ACHN (cell line): ENCODE measurements at places on chromosomes 5 and 9.

DNA sequence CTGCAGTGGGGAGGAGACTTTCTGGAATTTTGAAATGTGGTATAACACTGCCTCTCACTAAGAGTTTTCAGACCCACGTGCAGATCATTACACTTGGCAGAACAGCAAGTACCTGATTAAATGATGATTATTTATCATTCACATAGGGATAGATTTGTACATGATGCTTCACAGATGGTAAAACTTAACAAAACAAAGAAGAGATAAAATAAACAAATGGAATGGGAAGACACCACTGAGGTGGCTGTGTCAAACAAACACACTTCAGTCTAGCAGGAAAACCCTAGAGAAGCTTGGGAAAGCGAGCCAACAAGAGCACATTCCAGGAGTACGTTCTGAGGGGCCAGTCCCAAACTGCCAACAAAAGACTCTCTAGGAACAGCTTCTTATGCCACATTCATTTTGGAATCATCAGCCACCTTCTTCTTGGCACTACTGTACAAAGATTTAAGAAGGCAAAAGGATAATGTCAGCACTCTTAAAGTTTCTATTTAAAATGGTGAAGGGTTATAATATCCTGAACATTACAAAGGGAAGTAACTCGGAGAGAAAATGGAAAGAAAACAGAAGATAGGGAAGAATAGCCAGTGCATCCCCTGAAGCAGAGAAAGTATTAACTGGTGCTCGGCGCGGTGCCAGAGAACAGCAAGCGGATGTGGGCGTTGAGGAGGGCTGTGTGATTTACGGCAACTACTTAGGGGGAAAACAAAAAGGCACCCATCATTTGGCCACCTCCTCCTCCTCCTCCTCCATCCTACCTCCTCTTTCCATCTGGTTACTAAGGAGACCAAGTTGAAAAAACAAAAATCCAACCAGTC lies 1.6 kb downstream of the MED27 start:
- no peak for DNase-seq

DNA sequence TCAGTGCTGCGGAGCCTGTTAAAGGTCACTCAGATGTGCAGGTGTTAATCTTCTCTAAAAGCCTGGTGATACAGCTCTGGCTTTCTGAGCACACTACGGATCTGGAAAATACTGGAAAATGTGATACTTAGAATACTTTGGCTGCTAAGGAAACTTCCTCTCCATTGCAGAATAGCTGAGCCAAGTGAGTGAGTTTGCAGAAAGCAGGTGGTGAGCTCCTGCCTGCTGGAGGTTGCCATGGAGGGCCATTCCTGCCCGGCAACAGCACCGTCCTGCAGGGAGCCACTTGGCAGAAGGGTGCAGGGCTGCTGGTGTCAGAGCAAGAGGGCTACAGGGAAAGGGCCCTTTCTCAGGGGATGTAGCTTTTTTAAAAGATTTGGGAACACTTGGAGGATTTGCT lies 40.7 kb downstream of the SECISBP2 start:
- no peak for DNase-seq

DNA sequence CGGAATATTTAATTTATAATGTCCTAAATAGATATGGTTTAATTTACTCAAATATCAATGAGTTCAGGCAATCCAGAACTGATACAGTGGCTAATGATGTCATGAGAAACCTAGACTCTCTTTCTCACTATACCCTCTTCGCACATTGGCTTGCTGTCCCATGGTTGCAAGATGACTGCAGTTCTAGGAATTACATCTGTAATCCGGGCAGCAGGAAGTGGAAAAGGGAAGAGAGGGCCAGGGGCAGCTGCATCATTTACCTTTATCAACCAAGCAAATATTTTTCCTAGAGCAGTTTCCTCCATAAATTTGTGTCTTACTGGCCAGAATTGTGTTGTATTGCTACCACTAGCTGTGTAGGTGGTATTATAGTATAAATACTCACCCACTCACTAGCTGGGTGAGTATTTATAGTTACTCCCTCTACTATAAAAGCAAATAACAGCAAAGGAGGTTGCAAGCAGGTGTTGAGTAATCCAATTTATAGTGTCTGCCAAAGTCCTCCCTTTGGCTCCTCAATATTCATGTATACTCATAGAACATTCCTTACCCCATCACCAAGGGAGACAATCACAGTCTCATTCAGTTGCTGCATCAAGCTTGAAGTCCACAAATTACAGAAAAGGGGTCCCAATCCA lies 168.8 kb downstream of the DROSHA start:
- no peak for DNase-seq

DNA sequence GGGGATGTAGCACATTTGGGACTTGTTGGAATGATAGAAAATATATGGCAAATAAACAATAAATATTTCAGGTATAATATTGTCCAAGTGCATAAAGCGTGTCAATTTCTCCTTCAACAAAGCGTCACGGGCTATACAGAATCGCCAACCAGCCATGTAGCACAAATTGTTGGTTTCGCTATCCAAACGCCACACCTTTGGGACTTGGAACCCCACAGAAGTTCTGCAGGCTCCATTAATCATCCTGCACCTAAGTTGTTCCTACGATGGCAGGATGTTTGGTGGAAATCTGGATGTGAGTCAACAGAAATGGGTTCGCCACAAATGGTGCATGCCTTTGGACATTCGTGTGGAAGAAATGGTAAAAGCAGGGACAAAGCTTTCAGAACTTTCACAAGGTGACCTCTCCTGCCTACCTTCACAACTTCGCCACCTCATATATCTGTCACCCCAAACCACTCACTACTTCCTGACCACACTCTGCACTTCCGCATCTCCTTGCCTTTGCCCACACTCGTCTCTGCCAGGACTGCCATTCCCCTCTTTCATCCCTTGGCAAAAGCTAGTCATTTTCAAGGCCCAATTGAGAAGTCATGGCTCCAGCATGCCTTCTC lies 95.7 kb downstream of the LHFPL2 start:
- DNase-seq = no peak

- DNase-seq = no peak
Observed at GRCh38 chr5:165321912-165322311, 1816.5 kb downstream of the MAT2B start.

- DNase-seq = peak; percentile 96
Observed at GRCh38 chr5:91293131-91293530, 90.0 kb downstream of the ARRDC3 start.

GRCh38 chr5:52856564-52856963 lies 68.8 kb downstream of the ITGA1 start:
- peak; percentile 58 for DNase-seq

DNA sequence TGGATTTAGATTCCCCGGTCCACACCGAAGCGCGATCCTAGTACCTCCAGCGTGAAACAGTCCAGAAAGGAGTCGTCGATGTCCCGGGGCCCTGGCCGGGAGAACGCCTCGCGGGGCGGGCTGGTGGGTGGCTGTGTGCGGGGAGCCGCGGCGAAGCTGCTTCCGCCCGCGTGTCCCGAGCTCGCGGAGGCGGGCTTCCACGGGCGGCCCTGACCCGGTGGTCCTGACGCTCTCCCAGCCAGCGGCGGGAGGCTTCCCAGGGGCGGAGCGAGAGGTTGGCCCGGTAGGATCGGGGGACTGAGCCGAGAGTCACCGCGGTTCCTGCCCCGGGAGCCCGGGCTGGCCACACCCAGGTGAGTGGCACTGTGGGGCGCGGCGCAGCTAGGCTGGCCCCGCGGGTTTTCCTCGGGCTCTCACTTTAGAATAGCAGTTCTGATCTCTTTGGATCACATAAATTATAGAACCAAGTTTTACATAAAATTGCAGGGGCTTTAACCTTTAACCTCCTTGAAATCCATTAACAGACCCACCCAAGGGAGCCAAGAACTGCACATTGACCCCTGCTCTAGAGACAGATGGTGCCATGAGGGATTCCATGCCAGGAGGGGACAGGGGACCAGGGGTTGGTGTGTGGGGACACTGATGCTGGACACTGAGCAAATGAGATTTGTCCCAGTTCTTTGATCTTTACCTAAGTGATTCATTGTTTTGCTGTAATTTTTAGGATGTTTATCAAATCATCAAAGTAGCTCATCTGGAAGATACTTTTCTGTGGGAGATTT lies 29.2 kb upstream of the IL31RA start:
- DNase-seq = peak; percentile 24

GRCh38 chr9:84152204-84152603 lies 171.6 kb downstream of the RMI1 start:
- DNase-seq = no peak

DNA sequence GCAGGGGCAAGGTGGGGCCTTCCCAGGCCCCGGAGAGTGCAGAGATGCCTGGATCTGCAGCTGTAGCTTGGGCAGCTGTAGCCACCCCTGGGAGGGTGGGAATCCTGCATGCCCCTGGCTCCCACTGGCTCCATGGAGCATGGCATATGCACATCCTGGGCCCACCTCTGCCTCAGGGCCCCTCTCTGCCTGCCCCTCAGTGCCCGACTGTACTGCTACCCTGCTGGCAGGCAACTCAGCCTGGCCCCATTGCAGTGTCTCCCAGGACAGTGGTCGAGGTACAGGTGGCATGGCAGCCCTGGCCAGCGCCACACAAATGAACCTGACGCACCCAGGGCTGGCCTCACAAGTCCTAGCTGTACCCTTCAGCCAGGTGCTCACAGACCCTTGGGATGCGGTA lies 23.9 kb downstream of the JMY start:
- no peak for DNase-seq

DNA sequence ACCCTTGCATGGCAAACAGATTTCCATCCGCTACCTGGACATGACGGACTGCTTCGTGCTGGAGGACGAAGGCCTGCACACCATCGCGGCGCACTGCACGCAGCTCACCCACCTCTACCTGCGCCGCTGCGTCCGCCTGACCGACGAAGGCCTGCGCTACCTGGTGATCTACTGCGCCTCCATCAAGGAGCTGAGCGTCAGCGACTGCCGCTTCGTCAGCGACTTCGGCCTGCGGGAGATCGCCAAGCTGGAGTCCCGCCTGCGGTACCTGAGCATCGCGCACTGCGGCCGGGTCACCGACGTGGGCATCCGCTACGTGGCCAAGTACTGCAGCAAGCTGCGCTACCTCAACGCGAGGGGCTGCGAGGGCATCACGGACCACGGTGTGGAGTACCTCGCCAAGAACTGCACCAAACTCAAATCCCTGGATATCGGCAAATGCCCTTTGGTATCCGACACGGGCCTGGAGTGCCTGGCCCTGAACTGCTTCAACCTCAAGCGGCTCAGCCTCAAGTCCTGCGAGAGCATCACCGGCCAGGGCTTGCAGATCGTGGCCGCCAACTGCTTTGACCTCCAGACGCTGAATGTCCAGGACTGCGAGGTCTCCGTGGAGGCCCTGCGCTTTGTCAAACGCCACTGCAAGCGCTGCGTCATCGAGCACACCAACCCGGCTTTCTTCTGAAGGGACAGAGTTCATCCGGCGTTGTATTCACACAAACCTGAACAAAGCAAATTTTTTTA lies 242.9 kb downstream of the MARCHF11 start:
- DNase-seq = no peak

GRCh38 chr5:137954131-137954879 lies 65.0 kb downstream of the PKD2L2 start:
- peak; percentile 80 for DNase-seq

GRCh38 chr9:132975961-132976360 lies 2.5 kb upstream of the GFI1B start:
- DNase-seq = no peak
